ENCODE measurements at places on chromosomes 6 and 20.
A peak's percentile ranks its signal among the peaks of the same experiment; 100 is the strongest.

DNA sequence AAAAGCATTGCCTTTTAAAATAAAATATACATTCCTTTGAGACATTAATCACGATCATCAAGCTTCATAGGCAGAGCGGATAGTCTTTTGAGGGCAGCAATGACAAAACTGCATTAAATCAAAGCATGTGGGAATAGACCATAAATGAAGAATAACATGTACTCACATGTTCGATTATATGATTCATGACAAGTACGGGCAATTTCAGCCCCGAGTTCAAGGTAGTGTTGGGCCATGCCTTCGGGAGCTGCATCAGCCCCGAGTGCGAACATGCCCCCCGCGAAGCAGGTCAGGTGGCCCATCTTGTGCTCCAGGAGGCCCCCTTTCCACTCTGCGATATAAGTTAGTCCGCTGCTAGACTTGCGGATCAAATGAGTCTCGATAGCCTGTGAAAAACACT is 111.0 kb upstream of the FAM184A start:
- no peak for DNase-seq

DNA sequence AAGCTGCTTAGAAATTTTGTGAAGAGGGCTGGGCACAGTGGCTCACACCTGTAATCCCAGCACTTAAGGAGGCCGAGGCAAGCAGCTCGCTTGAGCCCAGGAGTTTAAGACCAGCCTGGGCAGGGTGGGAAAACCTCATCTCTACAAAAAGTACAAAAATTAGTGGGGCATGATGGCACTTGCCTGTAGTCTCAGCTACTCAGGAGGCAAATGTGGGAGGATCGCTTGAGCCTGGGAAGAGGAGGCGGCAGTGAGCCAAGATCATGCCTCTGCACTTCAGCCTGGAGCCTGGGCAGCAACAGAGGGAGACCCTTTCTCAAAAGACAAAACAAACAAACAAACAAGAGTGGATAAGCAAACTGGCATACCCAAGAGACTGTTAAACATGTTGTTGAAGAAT is 308.3 kb upstream of the ADGRB3 start:
- no peak for DNase-seq

DNA sequence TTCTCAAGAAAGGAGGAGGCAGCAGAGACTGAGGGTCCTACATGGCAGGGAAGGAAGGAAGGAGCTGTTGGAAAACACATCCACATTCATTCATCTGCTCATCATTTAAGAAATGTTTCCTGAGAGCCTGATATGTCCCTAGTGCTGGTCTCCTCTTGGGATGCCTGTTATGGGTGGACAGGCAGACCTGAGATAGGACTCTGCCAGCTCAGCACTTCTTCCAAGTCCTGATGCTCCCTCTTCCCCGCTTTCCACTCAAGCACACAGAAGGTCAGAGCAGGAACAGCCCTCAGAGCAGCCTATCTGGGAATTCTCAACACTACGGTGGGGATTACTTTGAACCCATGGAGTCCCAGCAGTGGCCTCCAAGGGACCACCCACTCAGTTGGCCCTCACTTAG is 8.0 kb upstream of the SIRPD start:
- no peak for DNase-seq

DNA sequence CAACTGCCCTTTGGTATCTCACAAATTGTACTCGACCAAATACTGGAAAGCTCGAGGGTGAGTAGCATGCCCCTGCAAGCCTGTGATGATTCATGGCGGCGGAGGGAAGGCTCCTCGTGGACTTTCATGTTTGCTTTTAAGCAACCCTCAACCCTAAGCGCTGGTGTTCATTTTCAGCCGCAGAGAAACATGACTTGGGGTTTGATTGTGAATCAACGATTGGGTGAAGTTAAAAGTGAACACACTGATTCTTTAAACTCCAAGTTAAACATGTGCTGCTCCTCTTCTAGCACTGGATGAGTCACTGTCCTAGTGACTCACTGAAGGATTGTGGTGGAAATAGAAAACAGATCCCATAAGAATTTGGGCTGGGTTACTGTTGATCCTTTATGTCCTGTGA is 8.3 kb downstream of the CD109 start:
- peak; percentile 80 for DNase-seq

DNA sequence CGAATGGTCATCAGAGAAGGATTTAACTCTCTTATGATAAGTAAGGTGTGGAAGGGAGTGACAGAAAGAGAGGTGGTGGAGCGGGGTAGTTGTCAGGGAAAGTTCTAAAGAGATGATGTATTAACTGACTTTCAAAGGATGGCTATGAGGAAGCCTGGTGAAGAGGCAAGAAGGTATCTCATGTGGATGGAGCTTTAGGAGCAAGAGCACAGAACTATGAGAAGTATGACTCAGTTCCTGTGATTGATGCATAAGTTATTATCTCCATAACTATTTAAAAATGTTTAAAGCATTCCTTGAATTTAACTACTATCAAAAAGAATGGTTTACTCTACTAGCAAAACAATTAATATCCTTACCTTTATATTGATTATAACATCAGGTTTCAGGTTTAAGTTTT is 28.8 kb downstream of the AK9 start:
- DNase-seq: no peak

- DNase-seq: no peak
These were observed 111.2 kb upstream of the SUPT3H start for GRCh38 chr6:45488889-45489288.

DNA sequence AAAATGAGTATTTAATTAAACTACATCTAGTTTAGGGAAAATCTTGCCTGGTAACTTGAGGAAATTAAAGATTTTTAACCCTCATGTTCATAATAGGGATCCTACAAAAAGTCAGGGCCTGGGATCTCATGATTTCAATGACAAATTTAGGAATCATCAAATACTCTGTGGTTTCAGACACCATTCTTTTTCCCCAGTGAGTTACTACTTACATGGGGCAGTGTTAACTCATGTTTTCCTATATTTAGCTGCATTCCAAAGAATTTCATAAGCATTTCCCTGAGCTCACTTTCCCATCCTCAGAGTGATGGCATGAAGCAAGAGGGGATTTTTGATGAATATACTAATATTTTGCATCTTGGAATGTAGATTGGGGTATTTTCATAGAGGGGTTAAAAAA is 321.7 kb downstream of the CENPW start:
- DNase-seq: peak; percentile 47

DNA sequence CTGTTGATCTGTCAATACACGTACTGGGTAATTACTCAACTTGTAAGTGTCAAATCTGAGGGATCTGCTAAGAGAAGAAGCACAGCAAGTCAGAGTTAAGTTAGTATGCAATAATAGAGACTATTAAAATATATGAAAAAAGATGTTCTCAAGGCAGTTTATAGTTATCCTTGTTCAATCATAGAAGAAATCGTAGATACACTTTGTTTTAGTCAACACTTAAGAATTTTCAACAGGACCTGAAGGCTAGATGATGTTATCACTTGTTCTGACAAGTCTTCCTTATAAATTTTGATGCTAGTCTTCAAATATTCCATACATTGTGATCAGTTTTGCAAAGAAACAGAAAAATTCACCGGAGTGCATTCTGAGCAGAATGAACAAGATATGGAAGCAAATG is 91.1 kb upstream of the KCNQ5 start:
- DNase-seq: no peak

- no peak for DNase-seq
These were observed 40.4 kb downstream of the GNAS start for GRCh38 chr20:58892932-58893224.

DNA sequence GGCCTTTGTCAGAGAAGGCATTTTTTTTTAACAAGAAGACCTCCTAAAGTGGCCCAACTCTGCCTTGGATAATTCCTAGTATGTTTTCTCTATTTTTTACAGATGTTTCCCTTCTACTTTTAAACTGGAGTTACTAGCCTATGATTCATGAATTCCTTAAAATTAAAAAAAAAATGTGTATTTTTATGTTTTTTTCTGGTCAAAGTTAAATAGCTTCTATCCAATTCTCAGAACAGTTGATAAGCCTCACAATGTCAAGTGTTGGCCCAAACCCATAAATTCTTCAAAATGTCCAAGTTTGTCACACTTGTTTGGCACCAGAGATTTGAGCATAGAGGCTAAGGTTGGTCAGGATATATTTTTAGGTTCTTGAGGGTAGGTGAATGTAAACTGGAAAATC is 64.0 kb downstream of the JAG1 start:
- DNase-seq: no peak

DNA sequence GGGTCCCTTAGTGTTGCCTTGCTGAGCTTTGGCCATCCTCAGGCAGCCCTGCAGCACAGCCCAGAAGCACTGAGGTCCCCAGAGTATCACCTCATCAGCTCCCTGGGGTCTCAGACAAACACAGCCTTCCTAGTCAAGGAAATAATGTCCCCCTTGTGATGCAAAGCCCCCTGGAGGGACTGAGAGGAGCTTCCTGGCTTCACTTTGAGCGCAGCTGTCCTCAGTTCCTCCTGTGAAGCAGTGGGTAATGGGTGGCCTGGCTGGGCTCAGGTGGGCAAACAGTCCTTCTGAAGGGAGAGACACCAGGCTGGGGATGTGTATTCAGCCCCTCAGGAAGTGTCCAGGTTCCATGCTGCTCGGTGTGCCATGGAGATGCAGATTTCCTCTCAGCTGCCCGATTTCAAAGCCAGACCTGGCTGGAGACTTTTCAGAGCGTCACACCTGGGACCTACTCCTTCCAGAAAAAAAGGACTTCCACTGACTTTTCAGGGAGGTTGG is 79.2 kb upstream of the FOXA2 start:
- no peak for DNase-seq

DNA sequence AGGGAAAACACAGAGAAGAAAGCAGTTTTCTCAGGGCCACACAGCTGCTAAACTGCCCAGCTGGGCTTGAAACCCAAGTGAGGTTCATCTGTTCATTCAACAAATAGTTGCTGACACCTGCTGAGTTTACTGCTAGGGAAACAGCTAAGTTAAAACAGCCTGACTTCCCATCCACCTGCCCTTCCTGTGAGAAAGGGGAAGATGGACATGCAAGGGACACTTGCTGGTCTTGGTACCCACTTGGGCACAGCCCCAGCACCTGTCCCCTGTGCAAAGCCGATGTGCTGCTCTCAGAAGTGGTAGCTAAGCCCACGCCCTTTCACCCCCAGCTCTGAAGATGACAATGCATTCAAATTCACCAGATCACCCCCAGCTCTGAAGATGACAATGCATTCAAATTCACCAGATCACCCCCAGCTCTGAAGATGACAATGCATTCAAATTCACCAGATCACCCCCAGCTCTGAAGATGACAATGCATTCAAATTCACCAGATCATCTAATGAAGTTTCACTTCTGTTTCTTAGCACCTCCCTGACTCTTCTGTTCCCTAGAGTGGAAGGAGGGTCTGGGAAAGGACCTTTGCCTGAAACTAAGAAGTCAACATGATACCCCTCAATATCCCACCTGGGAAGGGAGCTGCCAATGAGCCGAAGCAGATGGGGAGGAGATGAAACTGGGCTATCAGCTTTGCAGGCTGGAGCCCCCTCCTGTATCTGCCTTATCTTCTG is 46.0 kb upstream of the TOP1 start:
- DNase-seq: no peak

GRCh38 chr6:114260810-114261209 is 82.0 kb downstream of the HS3ST5 start:
- no peak for DNase-seq

GRCh38 chr6:47238456-47238995 is 71.2 kb downstream of the TNFRSF21 start:
- no peak for DNase-seq

- DNase-seq: no peak
These were observed 108.6 kb downstream of the MAP3K7 start for GRCh38 chr6:90478278-90478677.

DNA sequence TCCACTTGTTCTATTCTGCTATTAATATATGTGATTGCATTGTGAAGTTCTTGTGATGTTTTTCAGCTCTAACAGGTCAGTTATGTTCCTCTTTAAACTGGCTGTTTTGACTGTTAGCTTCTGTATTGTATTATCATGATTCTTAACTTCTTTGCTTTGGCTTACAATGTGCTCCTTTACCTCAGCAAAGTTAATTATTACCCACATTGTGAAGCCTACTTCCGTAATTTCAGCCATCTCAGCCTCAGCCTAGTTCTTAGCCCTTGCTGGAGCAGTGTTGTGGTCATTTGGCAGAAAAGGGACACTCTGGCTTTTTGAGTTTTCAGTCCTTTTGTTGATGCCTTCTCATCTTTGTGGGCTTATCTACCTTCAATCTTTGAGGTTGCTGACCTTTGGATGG is 440.2 kb downstream of the TBC1D32 start:
- no peak for DNase-seq

- DNase-seq: no peak
These were observed 45.8 kb upstream of the PIM1 start for GRCh38 chr6:37123957-37124729.

- DNase-seq: no peak
These were observed 23.9 kb downstream of the DEFB114 start for GRCh38 chr6:49939993-49940498.

- peak; percentile 82 for DNase-seq
These were observed 39.0 kb downstream of the GMPR start for GRCh38 chr6:16277101-16277981.

Measured in HS-27A (cell line).